Activated CD8-positive, alpha-beta memory T cell treated with anti-CD3 and anti-CD28 coated beads for 1 hour (primary cell): ENCODE measurements at places on chromosomes 3 and 15.

GRCh38 chr3:38555149-38555840 lies 59.2 kb downstream of the EXOG start:
- DNase-seq: no peak

- no peak for DNase-seq
These were observed 15.5 kb upstream of the ATP8B4 start for GRCh38 chr15:50134524-50135024.

- no peak for DNase-seq
These were observed 68.0 kb upstream of the RPL35A start for GRCh38 chr3:197881970-197882338.

DNA sequence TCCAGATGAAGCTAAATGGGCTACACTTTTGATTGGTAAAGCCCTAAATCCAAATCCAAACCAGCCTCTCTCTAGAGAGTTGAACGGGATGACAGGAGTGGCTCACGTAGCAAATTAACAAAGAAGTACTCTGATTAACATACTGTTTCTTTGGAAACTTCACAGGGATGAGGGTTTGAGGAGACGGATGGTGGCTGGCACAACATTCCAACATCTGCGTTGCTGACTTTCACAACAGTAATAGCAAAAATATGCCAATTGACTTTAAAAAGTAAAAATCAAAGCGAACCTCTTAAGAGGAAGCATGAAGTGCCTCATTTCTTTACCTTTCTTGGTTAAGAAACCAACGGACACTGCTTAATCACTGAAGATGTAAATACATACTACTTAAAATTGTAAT lies 181.4 kb downstream of the TBL1XR1 start:
- no peak for DNase-seq

GRCh38 chr3:72679540-72680198 lies 168.6 kb downstream of the SHQ1 start:
- no peak for DNase-seq

DNA sequence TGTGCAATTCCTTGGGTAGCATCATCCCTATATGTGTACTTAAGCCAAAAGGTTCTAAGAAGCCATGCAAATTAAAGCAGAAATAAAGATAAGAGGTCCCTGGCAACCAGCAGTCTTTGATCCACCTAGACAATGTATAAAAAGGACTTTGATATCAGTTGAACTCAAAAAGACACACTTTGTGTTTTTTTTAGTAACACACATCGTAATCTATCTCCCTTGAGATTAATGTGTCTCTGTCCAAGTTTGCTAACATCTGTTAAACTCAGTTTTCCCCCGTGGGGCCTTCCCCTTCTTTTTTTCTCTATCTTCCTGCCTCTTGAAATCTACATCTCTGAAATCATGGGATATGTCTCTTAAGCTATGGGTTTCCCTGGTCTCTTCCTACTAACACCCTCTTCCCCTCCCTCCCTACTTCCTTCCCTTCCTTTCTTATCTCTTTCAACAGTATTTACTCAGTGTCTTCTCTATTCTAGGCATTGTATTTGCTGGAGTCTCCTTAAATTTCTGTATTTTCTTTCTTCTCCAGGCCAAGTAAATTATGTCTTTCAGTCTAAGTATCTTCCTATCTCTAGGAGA lies 27.7 kb downstream of the ALDH1A2 start:
- DNase-seq: no peak

DNA sequence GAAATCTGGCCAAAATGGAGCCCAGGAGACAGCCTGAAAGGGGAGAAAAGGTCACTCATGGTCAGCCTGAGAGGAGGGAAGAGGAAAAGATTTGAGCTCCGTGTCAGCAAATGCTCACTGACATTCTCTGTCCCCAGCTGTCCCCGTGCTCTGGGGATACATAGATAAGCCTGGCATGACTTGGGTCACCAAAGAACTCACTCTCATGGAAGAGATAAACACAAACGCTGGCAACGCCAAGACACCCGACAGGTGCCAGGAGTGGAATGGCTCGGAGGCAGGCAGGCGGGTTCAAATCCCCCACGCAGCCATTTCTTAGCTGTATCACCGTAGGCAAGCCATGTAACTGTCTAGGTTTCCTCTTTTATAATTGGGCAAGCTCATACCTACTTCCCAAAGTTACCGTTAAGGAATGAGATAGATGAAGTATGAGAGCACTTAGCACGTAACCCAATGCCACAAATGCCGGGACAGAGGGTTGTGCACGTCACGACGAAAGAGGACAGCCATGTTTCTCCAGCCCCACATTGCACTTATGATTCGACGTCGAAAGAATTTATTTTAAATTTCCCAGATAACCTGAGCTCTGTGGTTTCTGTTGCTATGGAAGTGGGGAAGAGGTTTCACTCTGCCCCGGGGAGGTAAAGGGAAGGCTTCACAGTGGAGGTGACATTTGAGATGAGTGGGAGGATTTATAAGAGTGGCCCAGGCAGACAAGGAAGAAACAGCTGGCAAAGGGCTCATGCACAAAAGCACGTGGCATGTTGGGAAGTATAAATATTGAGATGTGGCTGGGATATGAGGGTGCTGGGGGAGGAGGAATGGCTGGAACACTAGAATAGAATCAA lies 41.4 kb upstream of the TSEN2 start:
- no peak for DNase-seq

- DNase-seq: no peak
These were observed 20.8 kb downstream of the CAND2 start for GRCh38 chr3:12817343-12817710.

DNA sequence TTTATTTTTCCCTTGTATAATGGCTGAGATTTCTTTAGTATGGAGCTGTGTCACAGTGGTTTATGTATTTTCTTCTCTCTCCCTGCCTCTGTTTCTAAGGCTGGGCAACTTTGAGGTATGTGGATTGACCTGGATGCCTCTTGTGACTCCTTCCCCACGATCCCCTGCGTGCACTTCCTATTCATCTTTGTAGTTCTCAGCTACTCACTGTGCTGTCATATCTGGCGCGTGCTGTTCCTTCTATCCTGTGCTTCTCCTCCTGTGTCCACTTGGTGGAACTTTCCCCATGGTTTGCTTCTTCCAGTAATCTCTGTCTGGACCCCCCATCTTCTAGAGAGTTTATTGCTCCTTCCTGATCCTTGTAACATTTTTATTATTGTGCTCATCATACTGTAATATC lies 97.3 kb downstream of the AKAP13 start:
- DNase-seq: no peak
